Stimulated activated CD8-positive, alpha-beta memory T cell treated with anti-CD3 and anti-CD28 coated beads, Interleukin-2, amount 100 ng/mL, for 1 hour (primary cell): ENCODE measurements at places on chromosomes 13 and 19.

DNA sequence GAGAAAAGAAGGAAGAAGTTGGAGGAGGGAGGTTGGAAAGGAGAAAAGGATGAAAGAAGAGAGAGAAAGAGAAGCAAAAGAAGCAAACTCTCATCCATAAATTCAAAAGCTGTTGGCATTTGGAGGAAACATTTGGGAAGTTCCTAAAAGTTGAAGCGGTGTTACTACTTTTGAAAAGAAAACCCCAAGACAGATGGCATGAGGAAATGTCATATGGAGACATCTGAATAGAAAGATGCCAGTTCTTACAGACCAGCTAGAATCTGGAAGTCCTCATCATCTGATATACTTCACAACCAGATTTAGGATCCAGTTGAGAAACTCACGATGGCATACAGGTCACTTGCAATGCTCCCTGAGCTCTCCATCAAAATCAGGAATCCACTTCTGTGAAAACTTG lies 86.9 kb downstream of the RAP2A start:
- no peak for DNase-seq

- peak; percentile 86 for DNase-seq
Measured at GRCh38 chr19:55503502-55504251, 15.4 kb downstream of the SSC5D start.

DNA sequence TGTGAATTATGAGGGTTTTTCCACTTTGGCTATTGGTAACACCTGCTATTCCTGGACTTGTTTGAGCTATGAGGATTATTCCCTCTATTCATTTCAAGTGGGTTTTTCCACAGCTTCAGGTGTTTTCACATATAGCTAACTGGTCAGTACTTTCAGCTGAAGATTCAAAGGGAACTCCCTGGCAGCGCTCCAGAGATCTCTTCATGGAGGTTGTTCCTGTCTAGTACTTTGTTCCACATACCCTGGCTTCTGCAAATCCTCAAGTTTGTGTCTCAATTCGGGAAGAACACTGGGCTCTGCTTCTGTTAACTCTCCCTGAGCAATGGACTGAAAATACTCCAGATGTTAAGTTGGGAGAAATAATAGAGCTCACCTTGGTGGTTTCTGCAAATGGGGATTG lies 5.6 kb upstream of the ZNF607 start:
- DNase-seq = no peak

- DNase-seq = no peak
Measured at GRCh38 chr13:89755729-89756492, 1591.6 kb upstream of the MIR17HG start.

- DNase-seq = no peak
Measured at GRCh38 chr13:75442736-75443234, 39.2 kb downstream of the TBC1D4 start.

DNA sequence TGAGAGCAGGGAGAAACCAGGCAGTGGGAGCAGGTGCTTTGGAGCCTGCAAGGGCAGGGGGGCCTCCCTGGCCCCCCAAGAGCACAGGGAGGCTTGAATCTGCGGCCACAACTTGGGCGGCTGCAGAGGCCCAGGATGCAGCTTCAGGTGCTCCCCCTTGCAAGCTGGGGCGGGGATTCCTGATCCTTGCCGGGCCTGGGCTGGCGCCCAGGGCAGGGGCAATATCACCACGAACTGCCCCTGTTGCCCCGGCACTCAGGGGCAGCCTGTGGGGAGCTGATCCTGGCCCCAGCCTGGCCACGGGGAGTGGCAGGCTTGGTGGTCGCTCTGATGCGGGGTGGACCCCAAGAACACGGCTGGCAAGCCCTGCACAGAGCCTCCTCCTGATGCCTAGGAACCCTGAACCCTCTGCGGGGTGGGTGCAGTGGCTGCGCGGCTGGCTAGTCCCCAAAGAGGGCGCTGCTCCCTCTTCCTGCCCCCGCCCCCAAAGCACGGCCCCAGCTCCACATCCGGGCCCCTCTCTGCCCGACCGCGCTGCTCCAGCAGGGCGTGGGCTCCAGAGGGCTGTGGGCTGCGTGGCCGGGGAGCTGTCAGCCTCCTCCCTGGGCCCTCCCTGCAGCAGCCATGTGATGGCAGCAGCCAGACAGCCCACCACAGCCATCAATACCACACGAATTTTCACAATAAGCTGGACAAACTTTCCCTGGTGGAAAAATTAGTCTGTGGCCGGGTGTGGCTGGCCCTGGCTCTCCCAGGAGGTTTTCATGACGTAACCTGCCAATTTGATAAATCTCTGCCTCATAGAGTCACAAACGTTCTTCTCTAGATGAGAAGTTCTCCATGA lies 21.0 kb downstream of the TNFSF9 start:
- DNase-seq = peak; percentile 46

- DNase-seq = no peak
Measured at GRCh38 chr19:27776020-27776419, 1436.9 kb downstream of the UQCRFS1 start.

GRCh38 chr13:19984430-19985218 lies 26.1 kb downstream of the ZMYM2 start:
- DNase-seq = no peak

DNA sequence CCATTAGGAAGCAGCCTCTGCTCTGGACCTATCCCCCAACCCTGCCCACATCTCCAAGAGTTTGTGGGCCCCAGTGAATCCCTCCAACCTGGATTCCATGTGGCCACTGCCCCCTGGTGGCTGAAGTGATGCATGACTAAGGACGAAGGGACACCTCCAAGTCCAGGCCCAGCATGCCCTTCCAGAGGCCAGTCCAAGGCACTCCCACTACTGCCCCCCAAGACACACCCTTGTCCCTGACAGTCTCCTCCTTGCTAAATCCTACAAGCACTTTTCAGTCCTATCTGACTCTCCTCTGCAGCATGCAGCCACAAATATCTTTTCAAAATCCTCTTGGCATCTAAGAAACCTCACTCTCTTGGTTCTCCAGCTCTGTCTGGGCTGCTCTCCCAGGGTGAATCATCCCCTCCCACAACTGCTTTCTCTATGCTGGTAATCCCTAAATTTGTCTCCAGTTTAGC lies 33.0 kb downstream of the DEDD2 start:
- peak; percentile 51 for DNase-seq

DNA sequence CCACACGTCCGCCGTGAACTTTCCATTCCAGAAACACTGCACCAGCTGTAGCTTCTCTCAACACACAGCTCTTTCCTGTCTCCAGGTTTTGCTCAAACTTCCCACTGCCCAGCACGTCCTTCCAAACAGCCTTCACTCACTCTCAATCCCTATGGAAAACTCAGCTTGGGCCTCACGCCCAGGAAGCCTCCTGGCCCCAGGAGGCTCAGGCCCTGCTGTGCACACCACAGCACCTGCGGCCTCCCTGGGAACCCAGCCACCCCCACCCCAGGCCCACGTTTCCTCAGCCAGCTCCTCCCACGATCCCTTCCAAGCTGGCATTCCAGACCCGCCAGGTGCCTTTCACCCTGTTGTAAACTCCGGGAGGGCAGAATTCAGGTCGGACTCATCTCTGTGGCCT lies 35.2 kb downstream of the C13orf46 start:
- DNase-seq = no peak

DNA sequence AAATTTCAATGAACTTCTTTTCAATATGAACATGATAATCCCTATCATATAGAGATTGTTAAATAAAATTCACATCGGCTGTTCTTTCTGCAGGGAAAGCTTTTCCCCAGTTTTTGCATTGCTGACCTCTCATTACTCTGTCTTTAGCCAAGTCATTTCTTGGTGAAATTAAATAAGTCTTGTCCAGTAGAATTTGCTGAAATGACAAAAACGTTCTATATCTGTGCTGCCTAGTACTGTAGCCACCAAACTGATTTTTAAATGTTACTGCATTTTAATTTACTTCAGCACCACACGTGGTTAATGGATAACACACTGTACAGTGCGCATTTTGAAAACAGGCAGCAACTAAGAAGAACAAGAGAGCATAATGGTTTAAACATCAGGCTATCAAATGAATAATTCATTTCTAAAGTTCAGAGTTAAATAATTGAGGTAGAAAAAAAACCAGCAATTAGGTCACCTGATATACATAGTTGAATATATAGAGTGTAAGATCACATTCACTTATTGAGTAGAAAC lies 178.9 kb downstream of the LIG4 start:
- DNase-seq = no peak

DNA sequence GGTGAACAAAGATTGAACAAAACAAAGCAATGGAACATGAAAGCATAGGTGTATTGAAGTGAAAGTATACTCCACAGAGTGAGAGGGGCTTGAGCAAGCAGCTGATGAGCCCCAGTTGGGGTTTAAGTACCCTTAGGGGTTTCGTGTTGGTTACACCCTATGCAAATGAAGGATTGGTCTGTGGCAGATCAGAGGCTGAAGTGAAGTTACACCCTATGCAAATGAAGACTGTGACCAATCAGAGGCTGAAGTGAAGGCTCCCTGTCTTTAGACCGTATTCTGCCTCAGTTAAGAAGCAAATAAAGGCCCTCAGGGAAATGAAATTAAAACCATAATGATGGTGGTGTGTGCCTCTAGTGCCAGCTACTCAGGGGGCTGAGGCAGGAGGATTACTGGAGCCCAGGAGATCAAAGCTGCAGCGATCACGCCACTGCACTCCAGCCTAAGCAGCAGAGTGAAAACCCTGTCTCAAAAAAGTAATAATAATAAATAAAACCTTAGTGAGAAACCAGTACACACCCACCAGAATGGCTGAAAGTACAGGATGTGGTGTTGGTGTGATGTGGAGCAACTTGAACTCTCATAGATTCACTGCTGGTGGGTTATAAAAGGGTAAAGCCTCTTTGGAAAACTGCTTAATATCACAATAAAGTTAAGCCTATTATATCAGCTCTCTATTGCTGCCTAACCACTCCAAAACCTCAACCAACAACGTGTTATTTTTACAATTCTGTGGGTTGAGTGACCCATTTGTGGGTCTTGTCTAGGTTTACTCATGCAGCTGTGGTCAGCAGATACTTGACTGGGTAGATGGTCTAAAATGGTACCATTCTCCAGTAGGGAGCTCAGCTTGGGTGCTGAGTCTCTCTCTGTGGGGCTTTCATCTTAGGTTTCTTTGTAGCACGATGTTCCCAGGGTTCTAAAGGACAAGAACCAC lies 12.8 kb upstream of the UPF3A start:
- DNase-seq = no peak

DNA sequence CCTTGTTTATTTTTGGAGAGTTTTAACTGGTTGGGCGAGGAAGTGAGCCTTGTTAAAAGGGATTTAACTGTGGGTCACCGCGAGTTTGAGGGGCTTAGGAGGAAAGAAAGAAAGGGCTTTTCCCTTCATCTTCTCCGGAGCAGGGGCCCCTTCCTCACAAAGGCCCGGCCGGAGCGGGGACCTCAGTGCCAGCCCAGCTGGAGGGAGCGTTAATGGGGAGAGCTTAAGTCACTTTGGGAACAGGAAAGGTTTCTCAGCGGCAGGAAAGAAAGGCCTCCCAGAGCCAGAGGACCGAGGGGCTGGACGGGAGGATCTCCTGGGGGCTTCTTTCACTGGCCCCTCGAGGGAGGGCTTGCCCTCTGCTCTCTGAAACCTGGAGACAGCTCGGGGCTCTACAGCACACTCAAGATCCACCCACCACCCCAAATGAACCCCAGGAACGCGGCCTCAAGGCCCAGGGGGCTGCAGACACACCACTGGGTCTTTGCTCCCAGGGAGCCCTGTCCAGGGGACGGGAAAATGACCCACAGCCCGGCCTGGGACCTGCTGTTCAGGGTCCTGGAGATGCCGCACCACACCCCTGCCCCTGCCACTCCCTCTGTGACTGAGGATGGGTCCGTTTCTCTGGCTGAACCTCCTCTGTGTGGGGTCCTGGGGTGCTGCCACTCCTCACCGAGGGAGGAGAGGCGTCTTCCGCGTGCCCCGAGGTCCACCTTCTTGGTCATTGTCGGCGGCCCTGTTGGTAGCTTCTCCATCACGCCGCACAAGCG lies 128.3 kb downstream of the URI1 start:
- no peak for DNase-seq

- no peak for DNase-seq
Measured at GRCh38 chr13:89136678-89137077, 1465.5 kb downstream of the SLITRK5 start.

GRCh38 chr19:10074153-10074552 lies 12.0 kb upstream of the SHFL start:
- DNase-seq = no peak

GRCh38 chr13:109273326-109273751 lies 513.0 kb downstream of the IRS2 start:
- no peak for DNase-seq

DNA sequence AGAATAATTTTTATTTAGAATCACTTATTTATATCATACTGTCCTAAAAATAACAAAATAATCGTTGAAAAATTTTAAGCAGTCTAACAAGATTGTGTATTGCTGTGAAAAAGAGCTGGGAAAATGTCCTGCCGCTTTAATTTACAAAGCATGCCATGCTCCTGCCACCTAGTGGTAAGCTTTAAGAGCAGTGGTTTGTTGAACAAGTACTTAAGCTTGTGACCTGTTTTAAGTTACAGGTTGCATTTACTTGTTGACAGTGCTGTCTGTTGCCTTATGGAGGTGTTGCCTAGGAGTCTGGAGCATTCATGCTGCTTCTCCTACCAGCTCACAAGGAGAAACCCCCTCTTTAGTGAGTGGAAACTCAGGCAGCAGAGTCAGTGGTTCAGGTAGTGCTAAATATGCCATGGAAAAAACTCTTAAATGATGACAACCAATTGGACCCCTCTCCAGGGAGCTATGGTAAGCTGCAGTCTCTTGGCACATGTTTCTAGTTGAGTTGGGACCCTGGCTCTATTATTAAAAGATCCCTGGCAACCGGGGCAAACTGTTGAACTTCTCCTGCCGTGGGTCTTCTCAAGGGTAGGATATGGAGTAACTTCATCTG lies 68.4 kb downstream of the SPATA13 start:
- no peak for DNase-seq

DNA sequence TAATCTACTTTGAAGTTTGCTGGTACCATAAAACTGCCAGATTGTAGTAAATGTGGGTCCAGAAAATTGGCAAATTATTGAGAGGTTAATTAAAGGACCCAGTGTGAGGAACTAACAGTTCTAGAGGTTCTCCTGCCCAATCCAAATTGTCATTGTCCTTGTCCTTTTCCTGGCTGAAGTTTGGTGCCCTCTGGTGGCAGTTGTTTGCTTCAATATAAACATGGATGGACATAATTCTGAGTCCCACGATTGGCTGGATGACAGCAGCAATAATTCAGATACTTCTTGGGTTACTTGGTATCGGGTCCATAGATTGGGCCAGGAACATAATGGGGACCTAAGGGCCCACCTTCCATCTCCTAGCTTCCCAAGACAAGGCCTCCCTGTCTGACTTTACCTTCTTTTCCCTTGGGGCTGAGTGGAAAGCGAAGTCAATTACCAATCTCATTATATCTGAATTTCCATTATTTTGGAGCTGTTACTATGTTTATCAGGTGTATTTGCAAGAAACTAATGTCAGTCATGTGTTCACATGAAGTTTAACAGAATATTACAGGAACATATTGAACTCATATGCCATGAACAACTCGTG lies 33.8 kb upstream of the GARRE1 start:
- DNase-seq = peak; percentile 30

GRCh38 chr19:17790059-17790780 lies 4.7 kb upstream of the B3GNT3 start:
- DNase-seq = no peak
